CD4-positive, alpha-beta T cell treated with Interleukin-15 for 4 hours (primary cell): ENCODE measurements at places on chromosomes 2 and 18.

GRCh38 chr2:106709229-106709628, 176.7 kb downstream of the ST6GAL2 start:
- no peak for DNase-seq

DNA sequence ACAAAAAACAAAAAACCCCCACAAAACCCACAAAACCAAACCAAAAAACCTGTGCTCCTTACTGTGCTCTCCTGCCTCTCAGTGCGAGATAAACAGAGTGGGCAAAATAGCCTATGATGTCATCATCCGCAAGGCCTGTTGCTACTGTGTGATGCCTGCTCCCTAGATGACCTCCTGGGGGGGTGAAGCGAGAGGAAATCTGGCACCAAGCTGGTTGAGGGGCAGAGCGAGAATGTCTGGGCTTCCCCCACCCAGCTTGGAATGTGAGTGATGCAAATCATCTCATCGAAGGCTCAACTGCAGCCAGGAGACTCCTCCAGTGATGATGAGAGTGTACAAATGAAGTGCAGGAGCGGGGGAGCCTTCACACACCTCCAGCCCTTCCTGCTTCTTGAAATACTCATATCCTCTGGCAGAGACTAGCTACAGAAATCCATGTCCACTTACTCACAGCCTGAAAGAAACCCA, 57.7 kb upstream of the MAP4K3 start:
- DNase-seq, result no peak

- no peak for DNase-seq
These were observed 12.4 kb downstream of the CIB4 start for GRCh38 chr2:26628561-26629345.

DNA sequence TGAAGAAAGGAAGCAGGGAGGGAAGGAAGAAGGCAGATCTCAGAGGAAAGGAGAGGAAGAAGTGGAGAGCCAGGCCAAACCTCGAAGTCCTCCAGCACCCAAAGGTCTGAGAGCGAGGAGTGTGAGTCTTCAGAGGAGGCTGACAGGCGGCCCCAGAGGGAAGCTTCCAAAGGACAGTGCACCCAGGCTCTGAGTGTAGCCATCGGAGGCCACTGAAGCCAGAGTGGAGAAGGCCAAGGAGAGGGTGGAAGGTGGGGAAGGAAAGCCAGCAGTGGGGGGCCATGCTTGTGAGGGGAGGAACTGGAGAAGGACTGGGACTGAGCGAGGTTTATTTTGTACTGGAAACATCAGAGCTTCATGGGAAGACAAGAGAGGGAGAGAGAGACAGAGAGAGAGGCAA, 6.0 kb downstream of the ATP6V1B1 start:
- DNase-seq, result no peak

DNA sequence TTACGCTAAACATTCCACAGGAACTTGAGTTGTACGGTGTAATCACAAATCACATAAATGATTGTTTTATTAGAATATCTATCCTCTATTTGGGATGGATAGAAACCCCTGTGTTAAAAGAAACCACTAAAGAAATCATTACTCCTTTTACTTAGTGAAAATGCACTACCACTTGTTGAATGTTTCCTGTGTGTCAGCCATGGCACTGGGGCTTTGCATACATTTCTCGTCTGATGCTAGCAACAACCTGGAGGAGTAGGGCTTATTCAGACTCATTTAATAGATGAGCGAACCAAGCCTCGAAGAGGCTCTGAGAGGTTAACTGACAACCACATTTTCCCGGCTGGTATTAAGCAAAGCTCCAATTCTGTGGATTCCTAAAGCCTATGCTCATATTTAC, 60.5 kb upstream of the PELI1 start:
- no peak for DNase-seq
